Activated B cell treated with CpG ODN at 0.5 μM for 24 hours (primary cell): ENCODE measurements at places on chromosomes 3 and 15. TPM values are rescaled to one million over a fixed set of nuclear protein-coding genes. Genes with fewer than 3 reads are reported as not detected.

- DNase-seq: no peak
Observed at GRCh38 chr3:185489462-185489861, 9.4 kb downstream of the TMEM41A start.

- no peak for DNase-seq
Observed at GRCh38 chr3:25469558-25469957, 41.5 kb downstream of the RARB start.

DNA sequence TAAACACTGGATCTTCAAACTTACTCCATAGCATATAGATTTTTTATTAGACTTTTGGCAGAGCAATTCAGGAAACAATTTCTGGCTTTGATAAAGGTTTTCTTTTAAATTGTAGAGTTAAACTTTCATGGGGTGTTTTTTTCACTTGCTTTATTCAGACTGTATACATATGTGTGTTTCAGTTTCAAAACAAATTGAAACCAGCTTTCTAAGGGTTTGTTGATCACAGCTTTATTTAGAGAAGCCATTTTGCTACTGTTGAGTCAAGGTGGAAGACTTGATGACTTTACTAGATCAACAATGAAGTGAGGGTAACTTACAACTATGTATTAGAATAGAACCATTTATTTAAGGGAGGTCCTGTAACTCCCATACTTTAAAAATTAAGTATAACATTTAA is 6.2 kb downstream of the UBE2E1 start:
- DNase-seq: no peak

- no peak for DNase-seq
Observed at GRCh38 chr3:143707848-143708247, 140.4 kb downstream of the SLC9A9 start.

DNA sequence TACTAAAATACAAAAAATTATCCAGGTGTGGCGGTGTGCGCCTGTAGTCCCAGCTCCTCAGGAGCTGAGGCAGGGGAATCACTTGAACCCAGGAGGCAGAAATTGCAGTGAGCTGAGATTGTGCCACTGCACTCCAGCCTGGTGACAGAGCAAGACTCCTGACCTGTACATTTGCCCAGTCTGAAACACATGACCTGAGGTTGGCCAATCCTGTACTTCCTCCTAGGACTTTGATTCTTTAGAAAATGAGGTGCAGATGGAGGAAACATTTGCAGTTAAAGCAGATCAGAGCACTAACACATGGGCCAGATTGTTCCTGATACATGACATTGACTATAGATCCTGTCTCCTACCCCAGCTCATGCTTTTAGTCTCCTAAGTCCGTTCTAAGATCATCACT is 28.9 kb upstream of the LPP start:
- no peak for DNase-seq

- DNase-seq: no peak
Observed at GRCh38 chr3:236881-237280, 40.3 kb downstream of the CHL1 start.

DNA sequence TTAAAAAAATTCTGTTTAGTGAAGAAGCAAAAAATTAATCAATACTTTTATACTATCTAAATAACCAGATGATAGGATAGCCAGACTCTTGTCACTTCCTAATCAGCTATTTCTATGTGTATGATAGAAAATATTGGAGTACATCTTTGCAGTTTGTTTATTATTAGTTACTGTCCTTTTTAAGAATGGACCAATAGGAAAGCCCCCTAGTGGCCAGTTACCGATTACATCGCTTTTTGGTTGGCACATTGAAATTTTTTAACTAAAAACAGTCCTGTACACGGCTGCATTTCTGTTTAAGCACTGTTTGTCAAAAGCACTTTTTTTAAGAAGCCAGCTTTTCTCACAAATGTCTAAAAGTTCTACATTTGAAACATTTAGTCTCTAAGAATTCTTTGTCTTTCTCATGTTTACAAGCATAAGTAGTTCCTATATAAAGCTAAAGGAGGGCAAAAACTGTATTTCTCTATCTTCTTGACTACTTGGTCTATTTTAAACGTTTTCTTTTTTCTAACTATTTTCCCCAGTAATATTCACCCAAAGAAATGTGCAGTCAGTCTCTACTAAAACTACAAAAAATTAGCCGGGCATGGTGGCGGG is 253.2 kb upstream of the LRTM1 start:
- DNase-seq: no peak

Gene COL7A1
- 0.98 and 1.5 TPM in 2 replicates for total RNA-seq

Gene KBTBD8
- total RNA-seq: 45.4 and 53.3 TPM in 2 replicates
